GM23248 (cell line): ENCODE measurements at places on chromosomes 5 and 9. TPM values are rescaled to one million over a fixed set of nuclear protein-coding genes. Genes with fewer than 3 reads are reported as not detected.

- no peaks in the 10 kb centered on the region for H3K27me3 ChIP-seq
- DNase-seq, result no peak
- peaks cover 29% of the 10 kb centered on the region for H3K4me1 ChIP-seq
- H3K27ac ChIP-seq, result peak overlapping the region; percentile 42
- 0 out of 2 replicates have a peak, but pooled peaks cover 5% of the 10 kb centered on the region for H3K36me3 ChIP-seq
Observed at GRCh38 chr5:72107901-72108201, 576 bp downstream of the MAP1B start.

GRCh38 chr5:35821513-35821912 lies 35.2 kb upstream of the IL7R start:
- no peaks in the 10 kb centered on the region for H3K27me3 ChIP-seq
- no peaks in the 10 kb centered on the region for H3K36me3 ChIP-seq
- no peak overlapping the region for H3K27ac ChIP-seq
- no peaks in the 10 kb centered on the region for H3K4me1 ChIP-seq
- H3K4me3 ChIP-seq, result no peak overlapping the region

GRCh38 chr9:21831841-21832509 lies 29.5 kb downstream of the MTAP start:
- peak; percentile 95 for DNase-seq
- no peaks in the 10 kb centered on the region for H3K27me3 ChIP-seq
- no peak overlapping the region for H3K4me3 ChIP-seq
- H3K27ac ChIP-seq, result peak overlapping the region; percentile 91

GRCh38 chr5:99922386-99922785 lies 612.8 kb upstream of the FAM174A start:
- no peak overlapping the region for H3K4me3 ChIP-seq
- no peaks in the 10 kb centered on the region for H3K27me3 ChIP-seq
- DNase-seq, result no peak
- no peaks in the 10 kb centered on the region for H3K36me3 ChIP-seq
- no peaks in the 10 kb centered on the region for H3K4me1 ChIP-seq

DNA sequence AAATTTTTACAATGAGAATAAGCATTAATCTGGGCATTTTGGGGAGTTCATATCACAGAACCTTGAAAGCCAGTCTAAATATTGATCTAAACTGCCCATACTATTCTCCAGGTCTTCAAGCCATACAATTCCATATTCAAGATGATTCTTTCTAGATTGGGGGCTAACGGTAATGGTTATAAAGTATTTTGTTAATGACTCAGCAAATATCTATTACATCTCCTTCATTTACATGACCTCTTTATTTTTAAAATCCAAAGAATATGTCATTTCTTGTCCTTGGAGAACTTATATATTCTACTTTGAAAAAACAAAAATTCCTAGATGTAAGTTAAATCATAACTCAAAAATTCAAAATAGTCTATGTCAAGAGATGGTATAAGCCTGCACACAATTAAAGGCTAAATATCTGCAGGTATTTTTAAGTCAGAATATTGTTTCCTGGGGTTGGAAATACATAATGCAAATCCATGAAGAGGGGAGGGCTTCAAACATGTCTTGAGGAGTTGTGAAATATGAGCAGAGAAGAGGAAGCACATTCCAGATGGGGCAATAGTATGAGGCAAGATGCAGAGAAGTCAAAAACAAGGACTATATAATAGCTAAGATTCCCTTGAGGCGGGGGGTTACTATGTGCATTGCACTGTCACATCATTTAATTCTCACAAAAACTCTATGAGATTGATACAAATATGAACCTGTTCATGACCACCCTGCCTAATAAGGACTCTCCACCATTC lies 526.4 kb downstream of the NR2F1-AS1 start:
- H3K36me3 ChIP-seq, result no peaks in the 10 kb centered on the region
- no peak overlapping the region for H3K4me3 ChIP-seq
- peak; percentile 34 for DNase-seq

GRCh38 chr9:120878188-120879130 lies 1.5 kb upstream of the PHF19 start:
- H3K36me3 ChIP-seq, result no peaks in the 10 kb centered on the region
- no peak overlapping the region for H3K4me3 ChIP-seq
- no peaks in the 10 kb centered on the region for H3K27me3 ChIP-seq
- H3K4me1 ChIP-seq, result no peaks in the 10 kb centered on the region
- H3K27ac ChIP-seq, result no peak overlapping the region

DNA sequence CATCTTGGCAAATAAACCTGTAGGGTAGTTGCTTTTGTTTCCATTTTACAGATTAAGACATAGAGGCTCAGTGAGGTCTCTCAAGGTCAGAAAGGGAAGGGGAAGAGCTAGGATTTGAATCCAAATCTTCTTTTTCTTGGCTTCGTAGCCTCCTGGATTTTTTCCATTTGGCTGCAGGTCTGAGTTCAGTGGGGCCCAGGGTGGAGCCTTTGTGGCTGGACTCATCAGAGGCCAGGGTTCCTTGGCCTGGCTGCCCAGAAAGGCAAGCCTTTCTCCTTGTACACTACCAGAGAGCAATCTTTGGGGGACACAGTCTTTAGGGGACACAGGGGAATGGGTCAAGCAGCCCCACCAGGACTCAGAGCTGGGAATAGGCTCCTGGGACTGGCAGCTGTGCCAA lies 10.5 kb upstream of the TRAF1 start:
- peaks cover 49% of the 10 kb centered on the region for H3K4me1 ChIP-seq
- H3K4me3 ChIP-seq, result no peak overlapping the region
- H3K36me3 ChIP-seq, result no peaks in the 10 kb centered on the region
- DNase-seq, result no peak
- H3K27ac ChIP-seq, result no peak overlapping the region; the same call in 1 of the 2 replicates
- H3K27me3 ChIP-seq, result no peaks in the 10 kb centered on the region

- no peak for DNase-seq
- H3K27ac ChIP-seq, result no peak overlapping the region
- peaks cover 37% of the 10 kb centered on the region for H3K4me1 ChIP-seq
- H3K27me3 ChIP-seq, result no peaks in the 10 kb centered on the region
- no peak overlapping the region for H3K4me3 ChIP-seq
Observed at GRCh38 chr5:160167624-160168165, 48.4 kb upstream of the PWWP2A start.

DNA sequence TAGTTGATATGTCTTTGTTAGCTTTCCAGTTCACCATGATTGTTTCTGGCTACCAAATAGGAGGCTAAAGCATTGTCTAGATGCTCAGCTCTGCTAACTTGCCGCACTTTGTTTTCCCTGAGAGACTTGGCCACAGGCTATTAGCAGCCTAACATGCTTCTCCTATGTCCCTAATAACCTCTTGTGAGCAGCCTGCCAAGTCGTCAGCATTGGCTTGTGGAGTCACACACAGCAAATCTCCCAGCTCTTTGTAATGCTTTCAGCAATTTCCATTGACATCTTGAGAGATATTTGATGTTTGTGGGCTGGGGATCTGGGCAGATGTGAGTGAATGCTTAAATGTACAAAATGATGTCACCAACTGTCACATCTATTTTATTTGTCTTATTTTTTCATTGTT lies 346.9 kb downstream of the KDM4C start:
- no peak overlapping the region for H3K27ac ChIP-seq
- DNase-seq, result no peak
- no peaks in the 10 kb centered on the region for H3K27me3 ChIP-seq
- H3K36me3 ChIP-seq, result 0 out of 2 replicates have a peak, but pooled peaks cover 8% of the 10 kb centered on the region
- H3K4me3 ChIP-seq, result no peak overlapping the region

GRCh38 chr5:123116058-123116457 lies 27.0 kb downstream of the PRDM6 start:
- DNase-seq, result peak; percentile 78
- H3K4me3 ChIP-seq, result peak overlapping the region; percentile 31
- no peaks in the 10 kb centered on the region for H3K27me3 ChIP-seq
- H3K27ac ChIP-seq, result peak overlapping the region; percentile 56

DNA sequence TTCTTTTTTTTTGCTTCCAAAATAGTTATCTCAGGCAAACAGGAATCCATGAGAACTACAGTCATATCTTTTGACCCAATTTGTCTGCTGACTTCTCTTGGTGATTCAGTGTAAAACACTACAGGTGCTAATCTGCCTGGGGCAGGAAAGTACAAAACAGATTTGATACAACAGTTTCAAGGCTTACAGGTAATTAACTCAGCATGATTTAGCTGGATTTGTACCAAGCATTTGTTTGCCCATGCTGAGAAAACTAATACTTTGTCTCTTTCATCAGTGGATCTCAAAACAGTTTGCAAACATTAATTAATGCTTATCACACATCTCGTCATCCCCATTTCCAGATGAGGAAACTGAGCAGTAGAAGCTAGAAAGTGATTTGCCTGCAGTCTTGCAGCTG lies 312.5 kb upstream of the SEMA6A start:
- no peak overlapping the region for H3K27ac ChIP-seq
- no peak overlapping the region for H3K4me3 ChIP-seq
- no peaks in the 10 kb centered on the region for H3K4me1 ChIP-seq
- no peaks in the 10 kb centered on the region for H3K36me3 ChIP-seq

DNA sequence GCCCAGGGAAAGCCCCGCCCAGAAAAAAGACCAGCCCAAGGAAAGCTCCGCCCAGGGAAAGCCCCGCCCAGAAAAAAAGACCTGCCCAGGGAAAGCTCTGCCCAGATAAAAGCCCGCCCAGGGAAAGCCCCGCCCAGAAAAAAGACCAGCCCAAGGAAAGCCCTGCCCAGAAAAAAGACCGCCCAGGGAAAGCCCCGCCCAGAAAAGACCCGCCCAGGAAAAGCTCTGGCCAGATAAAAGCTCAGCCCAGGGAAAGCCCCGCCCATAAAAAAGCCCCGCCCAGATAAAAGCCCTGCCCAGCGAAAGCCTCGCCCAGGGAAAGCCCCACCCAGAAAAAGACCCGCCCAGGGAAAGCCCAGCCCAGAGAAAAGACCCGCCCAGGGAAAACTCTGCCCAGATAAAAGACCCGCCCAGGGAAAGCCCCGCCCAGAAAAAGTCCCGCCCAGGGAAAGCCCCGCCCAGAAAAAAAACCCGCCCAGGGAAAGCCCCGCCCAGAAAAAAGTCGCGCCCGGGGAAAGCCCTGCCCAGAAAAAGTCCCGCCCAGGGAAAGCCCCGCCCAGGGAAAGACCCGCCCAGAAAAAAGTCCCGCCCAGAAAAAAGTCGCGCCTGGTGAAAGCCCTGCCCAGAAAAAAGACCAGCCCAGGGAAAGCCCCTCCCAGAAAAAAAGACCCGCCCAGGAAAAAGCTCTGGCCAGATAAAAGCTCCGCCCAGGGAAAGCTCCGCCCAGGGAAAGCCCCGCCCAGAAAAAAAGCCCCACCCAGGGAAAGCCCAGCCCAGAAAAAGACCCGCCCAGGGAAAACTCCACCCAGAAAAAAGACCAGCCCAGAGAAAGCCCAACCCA lies 11.9 kb downstream of the GRIN1 start:
- H3K27ac ChIP-seq, result no peak overlapping the region
- no peaks in the 10 kb centered on the region for H3K4me1 ChIP-seq
- H3K27me3 ChIP-seq, result no peaks in the 10 kb centered on the region
- DNase-seq, result peak; percentile 47
- H3K4me3 ChIP-seq, result no peak overlapping the region

DNA sequence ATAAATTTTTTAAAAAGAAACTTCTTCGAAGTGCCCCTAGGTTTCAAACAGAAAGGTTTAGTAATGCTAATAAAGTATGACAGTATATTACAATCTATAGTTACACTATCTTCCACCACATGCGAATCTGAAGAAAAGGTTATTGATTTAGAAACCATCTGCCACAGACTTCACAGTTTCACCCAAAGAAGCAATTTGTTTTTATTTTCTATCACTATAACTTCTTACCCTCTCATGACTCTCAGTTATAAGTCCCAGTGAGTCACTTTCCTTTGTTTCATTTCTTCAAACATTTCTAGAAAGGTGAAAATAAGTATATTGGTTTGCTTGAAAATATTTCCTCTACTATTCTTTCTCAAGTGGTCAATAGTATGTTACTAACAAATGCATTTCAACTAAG lies 93.6 kb downstream of the MCTP1 start:
- no peak for DNase-seq
- 0 out of 2 replicates have a peak, but pooled peaks cover 3% of the 10 kb centered on the region for H3K27me3 ChIP-seq
- no peak overlapping the region for H3K4me3 ChIP-seq
- no peaks in the 10 kb centered on the region for H3K36me3 ChIP-seq
- no peaks in the 10 kb centered on the region for H3K4me1 ChIP-seq

DNA sequence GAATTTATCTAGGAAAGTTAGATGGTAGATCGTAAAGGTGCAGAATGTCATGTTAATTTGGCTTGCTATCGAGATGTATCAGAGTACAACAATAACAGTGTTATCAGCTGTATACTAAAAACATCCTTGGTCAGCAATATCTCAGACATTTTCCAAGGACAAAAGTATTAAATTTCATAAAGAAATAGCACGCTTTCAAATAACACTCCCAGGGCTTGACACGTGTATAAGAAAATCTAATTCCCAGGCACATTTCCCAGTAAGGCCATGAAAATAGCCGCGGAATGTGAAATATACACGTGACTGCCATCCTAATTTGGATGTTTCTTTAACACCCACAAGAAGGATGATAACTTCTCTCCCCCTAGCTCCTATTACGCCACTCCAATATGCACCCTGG lies 17.7 kb upstream of the SYK start:
- H3K27ac ChIP-seq, result no peak overlapping the region
- no peaks in the 10 kb centered on the region for H3K36me3 ChIP-seq
- H3K4me1 ChIP-seq, result no peaks in the 10 kb centered on the region
- H3K4me3 ChIP-seq, result no peak overlapping the region

DNA sequence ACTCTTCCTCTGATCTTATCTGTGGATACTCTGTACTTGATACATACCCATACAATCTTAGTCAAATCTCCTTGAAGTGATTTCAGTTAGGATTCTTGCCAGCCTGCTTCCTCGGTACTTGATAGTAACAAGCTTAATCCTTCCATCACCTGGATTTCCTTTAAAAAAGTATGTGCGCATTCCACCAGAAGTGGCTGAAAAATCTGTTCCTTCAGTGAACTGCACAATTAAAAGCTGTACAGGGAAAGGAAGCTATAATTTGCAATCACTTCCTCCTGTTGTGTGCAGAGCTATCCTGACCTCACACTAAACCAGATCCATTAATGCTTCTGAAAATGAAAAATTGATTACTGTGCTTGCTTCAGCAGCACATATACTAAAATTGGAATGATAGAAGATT lies 47.3 kb downstream of the PWWP2A start:
- H3K27ac ChIP-seq, result no peak overlapping the region
- no peaks in the 10 kb centered on the region for H3K4me1 ChIP-seq
- no peak for DNase-seq
- H3K36me3 ChIP-seq, result 0 out of 2 replicates have a peak, but pooled peaks cover 6% of the 10 kb centered on the region

GRCh38 chr5:140351609-140352334 lies 5.4 kb upstream of the HBEGF start:
- peaks cover 3% of the 10 kb centered on the region; the same call in 1 of the 2 replicates for H3K4me1 ChIP-seq
- no peak overlapping the region for H3K27ac ChIP-seq
- peak; percentile 71 for DNase-seq
- no peaks in the 10 kb centered on the region for H3K27me3 ChIP-seq
- H3K36me3 ChIP-seq, result no peaks in the 10 kb centered on the region
- H3K4me3 ChIP-seq, result no peak overlapping the region

The RLN1 gene
- not detected in 2 replicates for total RNA-seq

The MRNIP gene
- 17.3 and 23.0 TPM in 2 replicates for total RNA-seq

The ANKRD18B gene
- 0.11 TPM in 1 of 2 replicates, not detected in the other for total RNA-seq

The MSX2 gene
- 2.4 and 3.0 TPM in 2 replicates for total RNA-seq

The ALDOB gene
- total RNA-seq, result not detected in 2 replicates

The ELL2 gene
- total RNA-seq, result 228 and 243 TPM in 2 replicates

The PRLR gene
- 5.8 and 14.2 TPM in 2 replicates for total RNA-seq

The PRSS3 gene
- 15.1 and 30.7 TPM in 2 replicates for total RNA-seq
